ENCODE measurements at places on chromosomes 12 and 14. TPM values are rescaled to one million over a fixed set of nuclear protein-coding genes. Genes with fewer than 3 reads are reported as not detected.
A peak's percentile ranks its signal among the peaks of the same experiment; 100 is the strongest.

GRCh38 chr14:64730681-64731080 is 26.5 kb downstream of the PLEKHG3 start:
- no peak for DNase-seq

Gene IQSEC3
- polyA plus RNA-seq = not detected

GRCh38 chr12:5102806-5103205 is 59.1 kb downstream of the KCNA5 start:
- no peak for DNase-seq

GRCh38 chr12:96015672-96016071 is 19.5 kb upstream of the HAL start:
- DNase-seq = peak; percentile 57

Gene SLC39A9
- 40.8 TPM for polyA plus RNA-seq

DNA sequence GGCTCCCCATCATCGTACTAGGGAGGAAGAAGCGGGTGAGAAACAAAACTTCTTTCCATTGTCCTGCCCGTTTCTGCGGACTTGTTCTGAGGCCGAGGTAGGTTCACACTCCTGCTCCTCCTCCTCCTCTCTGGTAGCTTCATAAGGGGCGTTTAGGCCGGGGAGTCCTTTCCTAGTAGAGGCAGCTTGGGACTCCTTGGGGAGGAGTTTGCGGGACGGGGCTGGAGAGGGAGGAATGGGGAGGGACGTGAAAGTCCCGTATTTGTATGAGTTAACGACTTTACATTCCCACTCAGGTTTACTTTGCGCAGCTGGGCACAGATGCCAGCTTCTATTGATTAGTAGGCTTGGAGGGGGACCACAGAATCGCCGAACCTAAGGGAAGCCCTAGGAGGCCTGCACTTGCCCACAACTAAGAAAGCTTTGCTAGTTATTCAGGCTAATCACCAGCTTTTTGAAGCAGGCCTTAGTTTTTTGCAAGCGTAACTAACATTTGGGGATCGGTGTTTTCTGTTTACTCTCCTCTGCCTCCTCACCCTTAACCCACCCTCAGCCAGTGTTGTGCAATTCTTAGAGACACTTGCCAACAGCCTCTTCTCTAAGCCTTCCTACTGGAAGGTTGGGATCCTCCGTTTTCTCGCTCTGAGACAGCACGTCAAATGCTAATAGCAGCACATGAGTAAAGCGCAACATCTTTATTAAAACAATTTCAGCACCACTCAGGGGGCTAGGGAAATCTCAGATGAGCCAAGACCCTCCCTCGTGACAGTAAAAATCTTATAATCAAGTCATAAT is 499 bp downstream of the RNASE4 start:
- DNase-seq = no peak

DNA sequence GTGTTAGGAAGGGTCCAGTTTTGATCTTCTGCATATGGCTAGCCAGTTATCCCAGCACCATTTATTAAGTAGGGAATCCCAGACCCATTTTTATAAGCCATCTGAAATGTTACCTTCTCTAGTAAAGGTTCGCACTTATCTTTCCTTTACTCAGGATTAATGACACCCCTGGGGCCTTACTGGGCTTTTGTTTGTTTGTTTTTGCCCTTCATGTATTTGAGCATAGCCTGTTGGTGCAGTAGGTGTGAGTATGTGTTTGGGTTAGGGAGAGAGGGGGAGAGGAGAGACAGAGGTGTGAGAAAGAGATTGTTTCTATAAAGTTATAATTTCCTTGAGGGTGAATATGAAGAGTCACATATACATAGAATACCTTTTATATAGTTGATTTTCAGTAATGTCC is 96.9 kb downstream of the AKAP6 start:
- no peak for DNase-seq

DNA sequence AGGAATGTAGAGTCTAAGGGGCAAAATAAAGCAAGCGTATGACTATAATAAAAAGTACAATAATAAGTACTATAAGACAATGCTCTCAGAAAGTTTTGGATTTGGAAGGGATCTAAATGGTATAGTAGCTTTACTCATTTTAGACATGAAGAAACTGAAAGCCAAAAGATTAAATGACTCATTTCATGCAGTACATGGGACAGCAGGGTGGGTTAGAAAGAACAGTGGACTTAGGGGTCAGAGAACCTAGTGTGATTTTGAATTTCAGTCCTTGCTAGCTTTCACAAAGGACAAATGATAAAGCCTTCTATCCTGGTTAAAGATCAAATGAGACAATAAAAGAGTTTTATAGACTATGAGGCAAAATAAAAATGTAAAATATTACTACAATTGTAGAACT is 6.8 kb upstream of the LEMD3 start:
- DNase-seq = no peak

- no peak for DNase-seq
Measured at GRCh38 chr14:68702135-68702534, 90.7 kb downstream of the ZFP36L1 start.

Gene OTUB2
- polyA plus RNA-seq = 0.70 TPM

- DNase-seq = no peak
Measured at GRCh38 chr12:116984098-116984497, 73.3 kb downstream of the FBXW8 start.

DNA sequence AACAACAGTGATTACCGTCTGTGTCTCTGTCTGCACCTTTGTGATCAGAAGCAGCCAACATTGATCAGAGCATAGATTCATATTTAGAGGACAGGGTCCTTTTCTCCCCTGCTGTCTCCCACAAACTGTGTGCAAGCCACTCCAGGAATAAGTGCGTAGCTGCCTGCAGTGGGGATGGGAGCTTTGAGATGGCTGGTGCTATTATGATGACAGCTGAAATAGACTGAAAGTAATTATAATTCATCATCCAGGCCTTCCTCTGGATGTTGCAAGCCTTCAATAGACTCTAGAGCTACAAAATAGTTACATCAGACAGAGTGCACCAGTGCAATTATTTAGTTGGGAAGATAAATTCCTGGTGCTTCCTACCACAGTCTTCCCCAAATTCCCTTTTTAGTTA is 68.1 kb downstream of the BORCS5 start:
- no peak for DNase-seq

- DNase-seq = peak; percentile 14
Measured at GRCh38 chr12:107320033-107320928, 226.9 kb upstream of the CRY1 start.

- DNase-seq = peak; percentile 27
Measured at GRCh38 chr12:66352197-66352596, 49.9 kb downstream of the HELB start.

DNA sequence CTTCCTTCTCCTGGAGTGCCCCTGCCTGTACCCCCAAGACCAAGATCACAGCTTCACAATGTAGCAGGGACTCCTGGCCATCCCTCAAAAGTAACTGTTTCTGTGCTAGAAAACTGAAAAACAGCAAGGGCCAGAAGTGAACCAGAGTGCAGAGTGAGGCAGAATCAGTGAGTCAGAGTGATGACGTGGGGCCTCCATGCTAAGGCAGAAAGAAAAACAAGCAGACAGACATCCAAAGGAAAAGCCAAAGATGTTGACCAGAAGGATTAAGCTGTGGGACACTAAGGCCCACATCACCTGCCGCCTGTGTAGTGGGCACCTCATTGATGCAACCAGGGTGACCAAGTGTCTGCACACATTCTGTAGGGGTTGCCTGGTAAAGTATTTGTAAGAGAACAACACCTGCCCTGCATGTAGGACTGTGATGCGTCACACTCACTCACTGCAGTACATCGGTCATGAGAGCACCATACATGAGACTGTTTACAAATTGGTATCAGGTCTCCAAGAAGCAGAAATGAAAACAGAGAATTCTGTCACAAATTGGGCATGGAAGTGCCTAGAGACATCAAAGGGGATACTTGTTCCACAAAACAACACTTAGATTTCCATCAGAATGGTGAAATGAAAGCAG is 51.2 kb downstream of the ARMH4 start:
- DNase-seq = no peak

Gene KRT6C
- not detected for polyA plus RNA-seq

DNA sequence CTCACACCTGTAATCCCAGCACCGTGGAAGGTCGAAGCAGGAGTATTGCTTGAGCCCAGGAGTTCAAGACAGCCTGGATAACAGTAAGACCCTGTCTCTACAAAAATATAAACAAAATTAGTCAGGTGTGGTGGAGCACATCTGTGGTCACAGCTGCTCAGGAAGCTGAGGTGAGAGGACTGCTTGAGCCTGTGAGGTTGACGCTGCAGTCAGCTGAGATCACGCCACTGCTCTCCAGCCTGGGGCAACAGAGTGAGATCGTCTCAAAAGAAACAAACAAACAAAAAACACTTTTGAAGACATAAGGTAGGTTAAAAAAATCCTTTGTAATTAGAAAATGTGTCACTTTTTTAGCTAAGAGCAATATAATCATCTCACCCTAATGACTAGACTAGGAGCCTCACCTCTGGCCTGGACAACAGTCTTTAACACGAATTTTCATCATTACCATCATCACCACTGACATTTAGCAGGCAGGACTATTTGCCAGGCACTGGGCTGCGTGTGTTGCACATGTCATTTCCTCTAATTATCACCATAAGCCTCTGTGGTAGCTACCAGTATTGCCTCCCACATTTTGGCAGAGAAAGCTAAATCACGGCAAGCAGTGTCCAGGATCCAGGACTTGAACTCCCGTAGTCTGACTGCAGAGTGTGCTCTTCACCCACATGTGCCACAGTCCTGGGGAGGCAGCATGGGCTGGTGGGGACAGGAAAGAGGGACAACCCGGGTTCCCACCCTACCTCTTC is 4.6 kb upstream of the SYCP3 start:
- no peak for DNase-seq

Gene SLC25A47
- polyA plus RNA-seq = not detected

Gene GRIP1
- polyA plus RNA-seq = 0.04 TPM

- DNase-seq = no peak
Measured at GRCh38 chr12:123050913-123051312, 70.4 kb downstream of the ARL6IP4 start.

- peak; percentile 24 for DNase-seq
Measured at GRCh38 chr14:102928412-102929240, 6.2 kb downstream of the AMN start.

DNA sequence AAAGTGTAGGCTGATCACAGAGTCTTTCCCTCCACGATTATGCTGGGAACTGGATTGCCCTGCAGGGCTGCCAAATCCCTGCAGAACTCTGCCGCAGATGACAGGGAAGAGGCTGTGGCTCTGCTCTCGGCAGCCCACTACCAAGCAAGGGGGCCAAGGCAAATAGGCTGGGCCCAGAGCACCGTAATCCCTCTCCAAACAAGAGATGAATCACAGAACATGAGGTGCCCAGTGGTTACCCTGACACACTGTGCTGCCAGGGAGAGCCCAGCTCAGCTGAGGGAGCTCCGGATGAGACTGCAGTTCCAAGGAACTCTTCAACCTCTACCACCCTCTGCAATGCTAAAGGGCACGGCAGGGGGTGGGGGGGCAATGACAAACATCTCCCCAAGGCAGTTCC is 33.9 kb downstream of the STON2 start:
- no peak for DNase-seq

DNA sequence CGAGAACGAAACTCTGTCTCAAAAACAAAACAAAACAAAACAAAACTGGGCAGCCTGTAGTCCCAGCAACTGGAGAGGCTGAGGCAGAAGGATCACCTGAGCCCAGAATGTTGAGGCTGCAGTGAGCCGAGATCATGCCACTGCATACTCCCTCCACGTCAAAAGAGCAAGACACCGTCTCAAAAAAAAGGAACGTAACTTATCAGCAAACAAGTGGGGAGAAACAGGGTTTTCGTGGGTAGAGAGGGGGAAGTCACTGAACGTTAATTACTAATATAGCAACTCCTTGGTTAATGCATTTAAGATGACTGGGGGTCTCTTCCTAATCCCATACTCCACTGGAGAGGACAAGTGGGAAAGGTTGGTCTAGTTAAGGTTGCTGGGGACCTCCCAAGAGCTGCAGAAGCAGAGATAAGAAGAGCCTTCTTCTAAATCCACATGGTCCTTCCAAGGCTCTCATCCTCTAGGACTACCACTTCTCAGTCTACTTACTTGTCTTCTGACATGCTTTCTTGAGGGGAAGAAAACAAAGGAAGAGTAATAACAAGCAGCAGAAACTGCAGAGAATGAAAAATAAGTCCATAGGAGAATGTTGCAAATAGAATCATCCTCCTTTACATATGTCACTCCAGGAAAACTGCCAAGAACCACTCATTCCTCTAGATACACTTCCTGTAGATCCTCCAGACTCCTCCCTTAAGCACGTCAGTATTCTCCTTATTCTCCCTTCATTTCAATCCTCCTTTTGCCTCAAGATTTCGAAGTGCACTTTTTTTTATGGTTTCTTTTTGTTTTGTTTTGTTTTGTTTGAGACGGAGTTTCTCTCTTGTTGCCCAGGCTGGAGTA is 5.8 kb downstream of the NUMB start:
- DNase-seq = peak; percentile 78

DNA sequence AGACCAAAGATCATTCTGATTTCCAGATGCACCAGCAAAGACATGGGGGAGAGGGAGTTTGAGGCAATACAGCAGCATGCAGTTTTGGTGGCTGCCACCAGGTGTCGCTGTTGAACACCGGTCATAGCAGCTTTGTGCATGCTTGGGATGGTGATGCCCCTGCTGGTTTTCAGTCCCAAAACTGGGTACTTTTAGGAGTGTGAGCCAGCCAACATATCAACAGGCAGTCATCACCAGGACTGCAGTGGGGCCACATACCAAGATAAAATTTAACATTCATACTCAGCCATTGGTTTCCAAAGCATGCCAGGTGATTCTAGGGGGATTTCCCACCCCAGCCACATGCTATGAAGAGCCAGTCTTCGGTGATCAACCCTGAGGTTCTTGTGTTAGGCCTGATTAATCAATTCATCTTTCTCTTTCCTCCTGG is 64.2 kb downstream of the PHETA1 start:
- peak; percentile 10 for DNase-seq

- no peak for DNase-seq
Measured at GRCh38 chr12:24955389-24955788, 6.5 kb upstream of the BCAT1 start.

- peak; percentile 88 for DNase-seq
Measured at GRCh38 chr14:24367514-24368211, at the start of gene NFATC4. TSS of gene NFATC4 (plus strand) at chr14:24368184. CDS start at chr14:24368341, 157 bp downstream.

Gene SYCP3
- polyA plus RNA-seq = not detected

DNA sequence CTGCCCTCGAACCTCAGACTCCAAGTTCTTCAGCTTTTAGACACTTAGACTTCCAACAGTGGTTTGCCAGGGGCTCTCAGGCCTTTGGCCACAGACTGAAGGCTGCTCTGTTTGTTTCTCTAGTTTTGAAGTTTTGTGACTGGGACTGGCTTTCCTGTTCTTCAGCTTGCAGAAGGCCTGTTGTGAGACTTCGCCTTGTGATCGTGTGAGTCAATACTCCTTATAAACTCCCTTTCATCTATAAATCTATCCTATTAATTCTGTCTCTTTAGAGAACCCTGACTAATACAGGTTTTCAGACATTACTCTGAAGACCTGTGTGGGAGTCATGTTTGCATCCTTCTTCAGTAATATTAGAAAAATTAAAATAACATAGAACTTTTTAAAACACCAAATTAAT is 289.1 kb downstream of the RMST start:
- no peak for DNase-seq

GRCh38 chr14:54651649-54652048 is 84.7 kb downstream of the SAMD4A start:
- no peak for DNase-seq

DNA sequence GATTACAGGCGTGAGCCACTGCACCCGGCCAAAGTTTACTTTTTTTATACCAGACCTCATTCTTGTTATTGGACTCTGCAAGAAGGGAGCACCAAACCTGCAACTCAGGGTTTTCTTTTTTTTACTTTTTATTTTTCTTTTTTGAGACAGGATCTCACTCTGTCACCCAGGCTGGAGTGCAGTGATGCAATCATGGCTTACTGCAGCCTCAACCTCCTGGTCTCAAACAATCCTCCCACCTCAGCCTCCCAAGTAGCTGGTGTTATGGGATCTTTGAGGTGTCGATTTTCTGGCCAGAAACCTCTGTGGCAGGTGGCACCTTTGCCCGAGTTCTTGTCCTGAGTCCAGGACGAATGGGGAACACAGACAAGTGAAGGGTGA is 4.2 kb upstream of the PWP1 start:
- no peak for DNase-seq

Measured in endothelial cell of umbilical vein (primary cell).